RKO (cell line): ENCODE measurements at places on chromosomes 7 and 10.

DNA sequence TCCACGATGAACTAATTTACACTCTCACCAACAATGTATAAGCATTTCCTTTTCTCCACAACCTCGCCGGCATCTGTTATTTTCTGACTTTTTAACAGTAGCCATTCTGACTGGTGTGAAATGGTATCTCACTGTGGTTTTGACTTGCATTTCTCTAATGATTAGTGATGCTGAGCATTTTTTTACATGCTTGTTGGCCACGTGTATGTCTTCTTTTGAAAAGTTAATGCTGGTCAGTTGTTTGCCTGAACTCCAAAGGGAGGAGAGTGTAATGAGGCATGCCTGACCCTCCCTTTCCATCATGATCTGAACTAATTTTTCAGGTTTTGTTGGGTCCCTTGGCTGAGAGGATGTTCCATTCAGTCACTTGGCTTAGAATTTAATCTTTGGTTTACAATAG, 50.7 kb upstream of the SVIL start:
- no peak for DNase-seq

DNA sequence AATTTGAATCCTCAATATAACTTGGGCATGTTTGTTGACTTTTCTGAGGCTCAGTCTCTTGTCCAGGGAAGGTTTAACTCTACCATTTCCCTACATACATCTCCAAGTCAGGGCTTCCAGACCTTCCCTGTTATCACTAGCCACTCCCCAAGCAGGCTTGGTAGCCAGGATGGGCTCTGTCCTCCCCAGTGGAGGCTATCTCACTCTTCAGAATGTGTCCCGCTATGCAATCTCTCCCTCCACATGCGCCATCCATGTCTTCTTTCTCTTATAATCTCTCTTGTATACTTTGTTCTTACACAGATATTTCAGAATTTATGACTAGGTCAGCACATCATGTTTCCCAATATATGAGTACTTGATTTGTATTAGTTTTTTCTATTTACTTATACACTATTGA, 310.4 kb downstream of the HGF start:
- DNase-seq: no peak

- no peak for DNase-seq
Measured at GRCh38 chr7:30658479-30659074, 23.7 kb downstream of the CRHR2 start.

GRCh38 chr7:63899691-63900393, 98.8 kb upstream of the ZNF722 start:
- DNase-seq: peak; percentile 82

DNA sequence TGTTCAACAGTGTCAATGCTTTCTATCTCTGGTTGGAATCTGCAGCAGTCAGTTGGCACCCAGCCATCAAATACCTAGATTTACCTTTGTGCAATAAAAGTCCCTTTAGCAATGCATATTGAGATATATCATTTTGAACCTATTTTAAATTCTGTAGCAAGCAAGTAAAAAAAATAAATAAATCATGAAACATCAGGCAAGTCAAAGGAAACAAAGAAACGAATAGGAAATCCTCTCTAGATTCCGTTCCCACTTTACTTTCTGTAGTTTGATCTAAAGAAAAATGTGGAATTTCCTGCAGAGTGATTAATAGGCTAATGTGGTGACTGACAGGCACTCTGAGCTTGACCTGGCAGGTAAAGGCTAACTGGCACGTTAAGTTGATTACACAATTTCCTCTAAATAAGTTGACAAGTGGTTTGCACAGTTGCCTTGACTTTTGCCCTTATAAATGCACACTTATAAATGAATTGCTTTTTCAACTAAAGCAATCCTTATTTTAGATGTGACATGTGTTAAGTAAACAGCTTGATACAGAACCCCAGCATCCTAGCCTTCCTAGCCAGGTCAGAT, 208.1 kb upstream of the TCF7L2 start:
- no peak for DNase-seq

- DNase-seq: no peak
Measured at GRCh38 chr7:129184981-129185670, 3.3 kb upstream of the SMO start.

GRCh38 chr7:158956805-158957509, 100.6 kb downstream of the DYNC2I1 start:
- no peak for DNase-seq

DNA sequence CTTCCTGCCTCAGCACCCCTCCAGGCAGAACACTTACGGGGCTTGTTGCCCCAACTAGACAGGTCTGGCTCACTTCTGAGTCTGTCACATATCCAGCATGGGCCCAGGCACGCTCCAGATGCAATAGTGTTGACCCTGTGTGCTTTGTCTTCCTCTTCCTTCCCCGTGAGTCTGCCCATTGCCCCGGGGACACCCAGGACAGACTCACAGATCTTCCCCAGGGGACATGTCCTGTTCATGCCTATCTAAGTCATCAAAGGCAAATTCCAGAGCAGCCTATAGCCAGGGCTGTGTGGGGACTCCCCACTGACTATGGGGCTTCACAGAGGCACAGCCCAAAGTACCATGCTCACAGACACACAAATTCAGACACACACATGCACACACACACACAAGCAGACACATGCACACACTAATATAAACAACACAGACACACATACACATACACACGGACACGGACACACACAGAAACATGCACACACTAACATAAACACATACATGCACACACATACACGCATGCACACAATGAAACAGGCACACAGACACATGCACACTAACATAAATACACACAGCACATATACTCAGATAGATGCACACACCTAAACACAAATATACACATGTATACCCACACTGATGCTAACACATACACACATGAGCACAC, 175.8 kb downstream of the KCNMA1 start:
- DNase-seq: no peak

DNA sequence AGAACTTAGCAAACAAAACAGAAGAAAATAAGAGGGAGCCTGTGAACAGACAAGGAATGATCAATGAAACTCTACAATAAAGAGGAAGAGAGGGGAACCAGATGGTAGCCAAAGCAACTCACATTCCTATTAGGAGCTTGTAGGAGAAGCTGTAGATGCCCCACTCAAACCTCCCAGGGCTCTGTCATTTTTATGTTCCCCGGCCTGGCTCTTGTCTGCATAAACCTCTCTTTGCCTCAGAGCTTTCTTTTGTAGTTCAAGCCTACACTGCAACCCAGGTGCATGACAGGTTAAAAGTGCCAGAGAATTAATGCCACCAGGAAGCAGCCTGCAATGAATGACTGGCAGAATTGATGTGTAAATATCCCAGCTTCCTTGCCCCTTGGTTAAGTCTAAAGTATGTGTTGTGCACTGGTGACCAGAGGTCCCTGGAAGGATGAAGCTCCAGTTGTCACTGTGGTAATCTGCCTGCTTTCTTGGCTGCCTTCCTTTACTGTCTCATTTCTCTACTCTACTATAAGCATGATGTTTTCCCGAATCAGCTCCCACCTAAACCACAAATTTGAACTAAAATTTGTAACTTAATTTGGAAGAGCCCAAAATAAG, 40.4 kb downstream of the HDAC9 start:
- no peak for DNase-seq

- DNase-seq: no peak
Measured at GRCh38 chr10:49382826-49383225, 13.1 kb downstream of the DRGX start.

- no peak for DNase-seq
Measured at GRCh38 chr7:114832906-114833595, 88.8 kb upstream of the MDFIC start.

GRCh38 chr7:102849079-102849478, 63.7 kb upstream of the LRRC17 start:
- no peak for DNase-seq

DNA sequence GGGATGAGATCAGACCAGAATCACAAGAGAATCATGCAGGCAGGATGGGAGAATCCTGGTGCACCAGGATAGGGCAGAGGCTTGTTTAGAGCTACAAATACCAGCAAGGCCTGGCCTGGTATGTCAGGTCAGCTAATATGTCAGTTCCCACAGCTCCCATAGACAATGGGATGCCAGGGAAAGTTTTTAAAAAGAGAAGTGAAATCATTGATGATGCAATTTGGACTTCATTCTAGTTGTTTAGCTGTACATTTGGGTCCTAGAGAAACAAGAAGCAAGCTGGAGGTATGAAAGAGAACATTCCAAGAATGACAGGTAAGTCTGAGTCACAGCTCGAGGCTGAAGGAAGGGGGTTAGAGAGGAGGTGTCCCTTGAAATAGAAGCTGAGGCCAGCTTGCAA, 45.2 kb downstream of the GPR141 start:
- DNase-seq: no peak

GRCh38 chr7:48964074-48964473, 39.7 kb downstream of the CDC14C start:
- no peak for DNase-seq

GRCh38 chr7:87875151-87876039, 765 bp downstream of the SLC25A40 start:
- DNase-seq: peak; percentile 26

- DNase-seq: no peak
Measured at GRCh38 chr10:86254526-86255174, 111.9 kb downstream of the GRID1 start.

DNA sequence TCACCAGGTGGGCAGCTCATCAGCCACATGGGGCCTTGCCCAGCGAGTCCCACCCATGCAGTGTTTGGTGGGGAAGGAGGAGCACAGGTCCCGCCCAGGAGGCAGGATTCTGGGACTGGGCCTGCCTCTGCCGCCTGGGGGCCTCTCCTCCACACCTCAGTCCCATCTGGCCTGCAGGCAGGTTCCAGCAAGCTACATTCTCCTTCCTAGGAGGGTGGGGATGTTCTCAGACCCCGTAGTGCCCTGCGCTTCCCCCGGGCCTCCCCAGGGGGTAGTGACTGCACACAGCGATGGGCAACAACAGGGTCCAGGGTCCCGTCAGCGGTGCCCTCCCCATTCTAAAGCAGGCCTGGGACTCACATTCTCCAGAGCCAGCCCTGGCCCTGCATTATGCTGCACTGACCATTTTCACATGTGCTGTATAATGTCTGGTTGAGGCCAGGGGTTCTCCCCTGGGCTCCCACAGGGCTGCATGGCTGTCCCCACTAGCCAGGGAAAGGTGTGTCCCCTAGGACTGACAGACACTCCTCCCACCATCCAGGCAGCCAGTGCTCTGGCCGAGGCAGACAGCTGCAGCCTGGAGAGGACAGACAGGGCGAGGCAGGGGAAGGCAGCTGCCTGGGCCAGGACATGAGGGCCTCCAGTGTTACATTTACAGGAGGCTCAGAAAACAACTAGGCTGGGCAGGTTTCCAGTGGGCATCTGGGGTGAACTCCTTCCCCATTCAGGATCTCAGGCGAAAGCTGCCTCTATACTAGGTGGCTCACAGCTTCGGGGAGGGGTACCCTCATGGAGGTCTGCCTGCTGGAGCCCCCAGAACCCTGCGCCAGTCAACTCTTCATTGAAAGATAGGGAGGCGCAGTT, 9.3 kb downstream of the RASGEF1A start:
- DNase-seq: no peak

DNA sequence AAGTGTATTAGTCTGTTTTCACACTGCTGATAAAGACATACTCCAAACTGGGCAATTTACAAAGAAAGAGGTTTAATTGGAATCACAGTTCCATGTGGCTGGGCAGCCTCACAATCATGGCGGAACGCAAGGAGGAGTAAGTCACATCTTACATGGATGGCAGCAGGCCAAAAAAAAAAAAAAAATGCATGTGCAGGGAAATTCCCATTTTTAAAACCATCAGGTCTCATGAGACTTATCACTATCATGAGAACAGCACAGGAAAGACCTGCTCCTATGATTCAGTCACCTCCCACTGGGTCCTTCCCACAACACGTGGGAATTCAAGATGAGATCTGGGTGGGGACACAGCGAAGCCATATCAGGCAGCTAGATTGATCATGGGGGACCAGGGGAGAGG, 136.8 kb downstream of the EXOC4 start:
- DNase-seq: no peak

- no peak for DNase-seq
Measured at GRCh38 chr7:43461349-43462024, 121.4 kb upstream of the STK17A start.

DNA sequence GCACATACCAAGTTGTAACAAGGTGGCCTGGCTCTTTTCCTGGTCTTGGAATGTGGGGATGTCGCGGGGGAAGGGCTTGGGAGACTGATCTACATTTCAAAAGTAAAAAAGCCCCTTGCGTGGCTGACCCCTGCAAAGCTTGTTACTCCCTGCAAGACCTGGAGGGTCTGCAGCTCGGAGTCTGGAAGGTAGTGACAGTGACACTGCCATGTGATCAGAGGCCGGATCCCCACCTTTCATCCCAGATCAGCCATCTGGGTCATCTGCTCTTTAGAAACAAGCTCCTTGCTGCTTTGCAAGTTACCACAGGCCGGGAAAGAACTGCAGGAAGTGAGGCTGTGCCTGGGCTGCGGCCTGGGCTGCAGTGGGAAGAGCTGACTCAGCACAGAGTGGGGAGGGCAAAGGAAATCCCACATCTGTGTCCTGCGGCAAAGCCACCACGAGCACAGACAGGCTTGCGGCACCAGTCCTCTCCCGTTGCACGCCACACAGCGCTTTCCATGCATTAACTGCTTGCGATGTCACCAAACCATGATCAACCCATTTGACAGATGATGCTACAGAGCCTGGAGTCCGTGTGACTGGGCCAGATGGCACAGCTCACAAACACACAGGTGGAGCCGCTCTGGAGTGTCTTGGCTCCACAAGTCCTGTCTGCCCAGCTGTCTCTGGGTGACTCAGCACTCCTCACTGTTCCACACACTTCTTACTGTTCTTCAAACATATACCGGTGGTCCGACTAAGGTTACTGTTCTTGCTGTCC, 97.7 kb downstream of the SH3PXD2A start:
- DNase-seq: no peak

DNA sequence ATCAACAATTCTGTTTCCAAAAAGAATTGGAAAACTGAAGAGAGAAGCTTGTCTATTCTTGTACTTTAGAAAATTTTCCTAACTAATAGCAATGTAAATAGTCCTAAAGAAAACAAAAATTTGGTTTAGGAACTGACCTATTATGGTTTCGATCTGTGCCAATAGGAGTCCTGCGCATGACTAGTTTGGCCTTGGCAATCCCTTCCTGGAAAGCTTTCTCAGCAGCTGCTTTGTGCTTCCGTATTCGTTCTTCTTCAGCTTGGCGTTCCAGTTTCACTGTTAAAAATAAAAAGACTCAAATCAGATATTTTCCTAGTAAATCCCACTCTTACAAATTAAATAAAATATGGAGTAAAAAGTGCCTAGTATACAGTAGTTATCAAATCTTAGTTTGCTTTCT, 36.6 kb downstream of the FZD9 start:
- DNase-seq: no peak
